ENCODE measurements at places on chromosomes 4 and X. TPM values are rescaled to one million over a fixed set of nuclear protein-coding genes. Genes with fewer than 3 reads are reported as not detected.

YY2 gene
- total RNA-seq: 0.98 TPM

GRCh38 chr4:181741513-181741912, 501.7 kb upstream of the TENM3 start:
- H3K4me3 ChIP-seq: no peak overlapping the region
- no peak for DNase-seq
- no peaks in the 10 kb centered on the region for H3K36me3 ChIP-seq
- no peaks in the 10 kb centered on the region for H3K27me3 ChIP-seq
- H3K4me1 ChIP-seq: no peaks in the 10 kb centered on the region

- no peaks in the 10 kb centered on the region for H3K36me3 ChIP-seq
- DNase-seq: no peak
Observed at GRCh38 chr4:147117431-147117830, 171.8 kb upstream of the TTC29 start.

DNA sequence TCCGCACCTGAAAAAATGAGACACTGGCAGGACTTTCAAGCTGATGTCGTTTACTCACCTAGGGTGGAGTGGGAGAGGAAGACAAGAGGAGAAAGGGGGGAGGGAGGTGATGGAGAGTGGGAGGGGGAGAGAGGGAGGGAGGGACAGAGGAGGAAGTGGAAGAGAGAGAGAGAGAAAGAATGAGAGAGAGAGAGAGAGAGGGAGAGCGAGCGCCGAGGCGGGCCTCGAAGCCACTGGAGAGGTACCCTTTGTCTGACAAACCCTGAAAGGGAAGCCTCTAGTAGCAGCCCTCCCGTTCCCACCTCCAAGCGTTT, 296 bp upstream of the ADGRL3 start:
- peak overlapping the region; percentile 52 for H3K4me3 ChIP-seq
- no peak for DNase-seq
- H3K27me3 ChIP-seq: no peaks in the 10 kb centered on the region
- H3K27ac ChIP-seq: no peak overlapping the region
- H3K36me3 ChIP-seq: no peaks in the 10 kb centered on the region

- H3K4me1 ChIP-seq: no peaks in the 10 kb centered on the region
- no peak for DNase-seq
- no peaks in the 10 kb centered on the region for H3K27me3 ChIP-seq
- H3K36me3 ChIP-seq: no peaks in the 10 kb centered on the region
- no peak overlapping the region for H3K27ac ChIP-seq
Observed at GRCh38 chr4:65007841-65008439, 598.7 kb upstream of the TECRL start.

GRCh38 chr4:89573656-89574055, 263.3 kb downstream of the SNCA start:
- no peak overlapping the region for H3K4me3 ChIP-seq
- DNase-seq: no peak
- H3K4me1 ChIP-seq: no peaks in the 10 kb centered on the region
- H3K36me3 ChIP-seq: no peaks in the 10 kb centered on the region

DNA sequence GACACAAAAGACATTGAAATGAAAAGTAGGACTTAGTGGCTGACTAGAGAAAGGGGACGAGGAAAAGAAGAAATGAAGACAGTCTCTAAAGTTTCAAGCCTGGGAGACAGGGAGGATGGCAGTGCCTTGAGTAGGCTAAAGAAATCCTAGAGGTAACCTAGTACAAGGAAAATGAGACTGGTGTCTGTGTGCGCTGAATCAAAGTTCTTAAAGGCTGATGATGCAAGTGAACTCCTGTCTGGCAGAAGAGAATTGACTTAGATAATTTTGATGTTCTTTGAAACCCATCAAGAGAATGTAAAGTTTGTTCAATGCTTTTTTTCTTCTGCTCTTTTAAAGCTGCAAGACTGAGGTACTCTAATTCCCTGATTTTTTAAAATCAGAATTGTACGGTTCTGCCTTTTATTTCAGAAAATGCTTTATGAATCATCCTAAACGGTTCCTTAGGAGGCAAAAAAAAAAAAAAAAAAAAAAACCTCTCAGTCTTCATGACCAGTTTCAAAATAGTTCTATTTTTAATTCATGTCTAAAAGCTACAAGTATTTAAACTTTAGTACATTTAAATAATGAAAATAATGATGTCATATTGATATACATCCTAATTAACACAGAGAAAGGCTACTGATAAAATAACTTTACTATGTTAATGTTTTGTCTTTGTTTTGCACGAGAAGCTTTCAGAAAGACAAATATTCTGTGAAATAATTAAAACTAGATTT, 189.8 kb downstream of the PPP3CA start:
- peaks cover 58% of the 10 kb centered on the region for H3K4me1 ChIP-seq
- no peaks in the 10 kb centered on the region for H3K27me3 ChIP-seq
- DNase-seq: no peak
- H3K27ac ChIP-seq: no peak overlapping the region

GRCh38 chr4:6416518-6417286, 55.7 kb downstream of the PPP2R2C start:
- H3K4me1 ChIP-seq: peaks cover 5% of the 10 kb centered on the region
- no peak overlapping the region for H3K4me3 ChIP-seq
- no peaks in the 10 kb centered on the region for H3K36me3 ChIP-seq
- DNase-seq: no peak
- H3K27me3 ChIP-seq: no peaks in the 10 kb centered on the region

GRCh38 chrX:13754765-13755164, 20.2 kb downstream of the OFD1 start:
- no peak for DNase-seq
- no peaks in the 10 kb centered on the region for H3K27me3 ChIP-seq
- H3K4me1 ChIP-seq: no peaks in the 10 kb centered on the region
- H3K4me3 ChIP-seq: no peak overlapping the region

CABS1 gene
- total RNA-seq: not detected

DNA sequence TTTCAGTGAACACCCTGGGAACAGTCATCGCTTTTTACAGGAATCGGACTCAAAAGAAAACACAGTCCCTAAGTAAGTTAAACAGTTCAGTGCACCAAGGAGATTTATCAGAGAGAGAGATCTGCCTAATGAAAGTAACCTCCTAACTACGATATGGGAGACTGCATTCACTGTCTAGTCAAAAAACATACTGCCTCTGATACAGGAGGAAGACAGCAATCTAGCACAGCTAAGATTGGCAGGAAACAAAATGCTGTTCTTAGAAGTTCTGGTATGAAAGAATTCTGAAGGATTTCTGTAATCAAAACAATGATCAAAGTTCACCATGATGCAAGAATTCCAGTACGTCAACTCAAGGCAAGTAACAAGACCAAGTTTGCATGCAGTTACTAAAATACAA, 92.8 kb downstream of the MAML3 start:
- DNase-seq: no peak
- no peak overlapping the region for H3K27ac ChIP-seq
- no peak overlapping the region for H3K4me3 ChIP-seq
- H3K4me1 ChIP-seq: peaks cover 5% of the 10 kb centered on the region
- H3K36me3 ChIP-seq: no peaks in the 10 kb centered on the region

PDGFRA gene
- total RNA-seq: 141 TPM

- no peaks in the 10 kb centered on the region for H3K36me3 ChIP-seq
- H3K4me3 ChIP-seq: no peak overlapping the region
Observed at GRCh38 chrX:22652596-22652995, 347.2 kb upstream of the DDX53 start.

DNA sequence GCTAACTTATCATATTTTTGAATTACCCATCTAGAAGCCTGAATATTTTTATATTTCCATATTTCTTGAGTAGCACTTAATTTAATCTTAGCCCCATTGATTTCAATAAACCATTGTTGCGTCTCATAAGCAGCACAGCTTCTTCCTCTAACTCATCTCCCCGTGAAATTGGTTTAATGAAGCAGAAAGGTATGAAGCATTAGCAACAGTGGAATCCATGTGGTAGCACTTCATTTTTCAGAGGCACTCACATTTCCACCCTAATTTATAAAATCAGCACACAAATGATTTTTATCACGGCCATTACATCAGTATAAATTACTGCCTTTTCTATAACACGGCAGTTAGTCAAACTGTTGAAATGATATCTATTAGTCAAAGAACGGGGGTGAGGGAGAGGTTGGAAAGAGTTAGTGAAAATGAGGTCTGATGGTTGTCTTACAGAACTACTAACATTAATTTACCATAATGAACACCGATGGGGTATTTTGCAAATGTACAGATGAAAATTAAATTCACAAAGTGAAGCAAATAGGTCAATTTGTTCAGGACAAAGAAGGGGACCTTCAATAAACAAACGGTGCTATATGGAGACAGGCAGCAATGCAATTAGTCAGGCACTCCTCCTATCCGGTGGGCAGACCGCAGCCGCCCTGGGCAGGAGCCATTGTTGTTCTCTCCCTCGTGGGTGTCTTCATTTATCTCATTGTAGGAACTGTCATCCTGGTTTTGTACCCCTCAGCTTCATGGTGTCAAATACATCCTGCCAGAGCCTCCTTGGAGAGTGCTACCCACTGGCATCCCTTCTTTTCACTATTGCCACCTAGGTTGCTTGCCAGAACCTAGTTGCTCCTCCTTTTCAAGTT, 205.7 kb downstream of the SOX3 start:
- no peaks in the 10 kb centered on the region for H3K4me1 ChIP-seq
- H3K27ac ChIP-seq: no peak overlapping the region
- no peaks in the 10 kb centered on the region for H3K27me3 ChIP-seq
- H3K4me3 ChIP-seq: no peak overlapping the region
- H3K36me3 ChIP-seq: no peaks in the 10 kb centered on the region

- no peak for DNase-seq
- H3K27ac ChIP-seq: no peak overlapping the region
- H3K27me3 ChIP-seq: no peaks in the 10 kb centered on the region
- H3K36me3 ChIP-seq: no peaks in the 10 kb centered on the region
- H3K4me3 ChIP-seq: no peak overlapping the region
Observed at GRCh38 chrX:148133105-148133725, 152.1 kb downstream of the FMR1NB start.

DNA sequence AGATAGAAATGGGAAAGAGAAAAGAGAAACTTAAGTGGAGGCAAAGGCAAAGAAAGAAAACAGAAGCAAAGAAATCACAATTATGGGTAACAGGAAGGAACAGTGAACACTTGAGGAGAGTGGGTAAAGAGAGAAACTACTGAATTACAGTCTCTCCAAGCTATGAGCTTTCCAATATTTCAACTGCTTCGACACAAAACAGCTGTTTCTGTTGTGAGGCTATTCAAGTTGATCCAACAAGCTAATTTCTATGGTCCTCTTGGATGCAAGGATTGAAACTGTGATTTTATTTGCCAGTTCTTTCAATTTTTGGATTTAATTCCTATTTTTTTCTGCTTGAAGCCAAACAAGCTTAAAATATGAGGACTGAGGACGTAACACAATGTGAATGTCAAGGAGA, 80.5 kb upstream of the ADGRA3 start:
- DNase-seq: no peak
- H3K27ac ChIP-seq: no peak overlapping the region
- H3K27me3 ChIP-seq: no peaks in the 10 kb centered on the region
- no peaks in the 10 kb centered on the region for H3K4me1 ChIP-seq

TIGD4 gene
- 0.49 TPM for total RNA-seq

- H3K27ac ChIP-seq: no peak overlapping the region
- H3K4me1 ChIP-seq: no peaks in the 10 kb centered on the region
- no peaks in the 10 kb centered on the region for H3K36me3 ChIP-seq
- no peak overlapping the region for H3K4me3 ChIP-seq
- no peak for DNase-seq
- no peaks in the 10 kb centered on the region for H3K27me3 ChIP-seq
Observed at GRCh38 chr4:112931001-112931400, 118.5 kb upstream of the ANK2 start.

DNA sequence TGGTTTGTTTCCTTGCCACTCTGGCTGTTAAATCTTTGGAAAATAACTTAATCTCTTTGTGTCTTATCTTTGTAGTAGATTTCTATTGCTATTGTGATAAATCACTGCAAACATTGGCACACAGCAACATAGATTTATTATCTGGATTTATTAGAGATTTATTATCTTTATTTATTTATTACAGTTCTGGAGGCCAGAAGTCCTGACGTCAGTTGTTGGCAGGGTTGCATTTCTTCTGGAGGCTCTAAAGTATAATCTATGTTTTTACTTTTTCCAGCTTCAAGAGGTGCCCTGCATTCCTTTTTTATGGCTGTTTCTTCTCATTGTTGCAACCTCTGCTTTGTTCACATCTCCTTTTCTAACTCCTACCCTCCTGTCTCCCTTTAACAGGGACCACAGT, 542.8 kb downstream of the GRXCR1 start:
- H3K27me3 ChIP-seq: no peaks in the 10 kb centered on the region
- H3K27ac ChIP-seq: no peak overlapping the region
- DNase-seq: no peak
- H3K4me1 ChIP-seq: no peaks in the 10 kb centered on the region
- no peak overlapping the region for H3K4me3 ChIP-seq
- no peaks in the 10 kb centered on the region for H3K36me3 ChIP-seq

Data from vagina (tissue), 2 donors.